ENCODE measurements at places on chromosomes 5 and 9.

- DNase-seq, result no peak
These were observed 563.9 kb downstream of the RAB3C start for GRCh38 chr5:59146729-59147128.

DNA sequence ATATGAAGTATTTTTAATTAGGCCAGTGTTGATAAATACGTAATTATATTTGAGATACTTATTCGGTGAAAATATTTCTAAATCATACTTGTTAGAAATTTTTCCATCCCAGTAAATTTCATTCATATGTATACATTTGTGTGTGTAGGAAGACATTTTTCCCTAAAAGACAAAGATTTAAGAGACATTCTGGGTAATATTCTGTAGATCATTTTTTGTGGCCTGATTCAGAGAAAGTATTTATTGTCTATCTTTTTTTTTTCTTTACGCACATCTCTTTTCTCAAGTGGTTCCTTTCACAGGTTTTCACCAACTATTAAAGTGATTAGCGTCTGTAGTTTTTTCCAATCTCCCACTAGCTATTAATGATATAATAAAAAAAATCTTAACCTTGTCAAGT lies 224.1 kb downstream of the MEF2C start:
- DNase-seq, result no peak

- no peak for DNase-seq
These were observed 4.1 kb downstream of the QSOX2 start for GRCh38 chr9:136241542-136241941.

- no peak for DNase-seq
These were observed 369.3 kb downstream of the BNC2 start for GRCh38 chr9:16501141-16501540.

GRCh38 chr5:88694023-88694679 lies 188.8 kb downstream of the MEF2C start:
- DNase-seq, result no peak

DNA sequence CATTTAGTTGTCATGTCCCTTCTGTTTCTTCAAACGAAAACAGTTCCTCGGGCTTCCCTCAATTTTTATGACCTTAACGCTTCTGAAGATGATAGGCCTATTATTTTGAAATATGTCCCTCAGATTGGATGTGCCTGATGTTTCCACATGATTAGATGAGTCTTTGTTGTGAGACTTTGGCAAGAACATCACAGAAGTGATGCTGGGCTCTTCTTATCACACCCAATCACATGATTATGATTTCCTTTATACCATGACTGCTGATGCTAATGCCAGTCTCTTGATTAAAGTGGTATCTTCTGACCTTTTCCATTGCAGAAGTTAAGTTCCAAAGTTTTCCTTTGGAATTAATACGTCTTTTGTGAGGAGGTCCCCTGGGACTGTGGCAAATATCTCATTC lies 175.7 kb downstream of the SAXO1 start:
- no peak for DNase-seq

- no peak for DNase-seq
These were observed 1.2 kb upstream of the NSD1 start for GRCh38 chr5:177132136-177133095.

- DNase-seq, result no peak
These were observed 87.1 kb downstream of the OSTF1 start for GRCh38 chr9:75175395-75175794.

DNA sequence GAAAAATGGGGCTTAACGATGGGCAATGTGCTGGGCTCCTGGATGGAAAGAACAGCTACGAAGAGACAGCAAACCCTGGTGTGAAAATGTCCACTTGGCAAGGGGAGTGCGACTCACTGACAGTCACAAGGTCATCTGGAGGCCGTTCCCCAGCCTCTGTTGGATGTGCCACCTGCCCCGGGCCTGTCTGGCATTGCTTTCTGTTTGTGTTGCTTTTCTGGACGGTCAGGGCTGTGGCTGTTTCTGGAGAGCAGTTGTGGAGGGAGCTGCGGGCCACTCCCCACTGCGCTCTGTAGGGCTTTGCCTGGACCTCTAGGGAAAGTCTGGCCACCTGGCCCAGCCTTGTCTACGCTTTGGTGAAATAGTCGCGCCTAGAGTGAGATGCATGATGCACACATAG lies 185.3 kb downstream of the IRX1 start:
- DNase-seq, result no peak

DNA sequence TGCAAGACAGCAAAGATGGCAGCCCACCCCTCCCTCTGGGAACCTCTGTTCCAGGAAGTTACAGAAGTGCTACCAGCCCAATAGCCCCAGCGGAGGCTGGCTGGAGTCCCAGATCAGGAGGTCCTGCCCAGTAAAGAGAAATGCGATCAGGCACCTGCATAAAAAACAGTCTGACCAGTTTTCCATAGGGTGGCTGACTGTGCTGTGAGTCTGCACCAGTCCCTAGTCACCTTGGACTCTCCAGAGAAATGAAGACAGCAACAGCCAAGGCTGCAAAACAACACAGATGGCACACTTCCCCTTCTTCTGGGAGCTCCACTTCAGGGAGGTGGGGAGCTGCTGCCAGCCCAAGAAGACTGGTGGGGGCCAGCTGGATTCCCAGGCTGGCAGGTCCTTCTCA lies 265.5 kb upstream of the PCSK5 start:
- DNase-seq, result no peak
